ENCODE measurements at places on chromosomes 16 and 17.
A peak's percentile ranks its signal among the peaks of the same experiment; 100 is the strongest.

DNA sequence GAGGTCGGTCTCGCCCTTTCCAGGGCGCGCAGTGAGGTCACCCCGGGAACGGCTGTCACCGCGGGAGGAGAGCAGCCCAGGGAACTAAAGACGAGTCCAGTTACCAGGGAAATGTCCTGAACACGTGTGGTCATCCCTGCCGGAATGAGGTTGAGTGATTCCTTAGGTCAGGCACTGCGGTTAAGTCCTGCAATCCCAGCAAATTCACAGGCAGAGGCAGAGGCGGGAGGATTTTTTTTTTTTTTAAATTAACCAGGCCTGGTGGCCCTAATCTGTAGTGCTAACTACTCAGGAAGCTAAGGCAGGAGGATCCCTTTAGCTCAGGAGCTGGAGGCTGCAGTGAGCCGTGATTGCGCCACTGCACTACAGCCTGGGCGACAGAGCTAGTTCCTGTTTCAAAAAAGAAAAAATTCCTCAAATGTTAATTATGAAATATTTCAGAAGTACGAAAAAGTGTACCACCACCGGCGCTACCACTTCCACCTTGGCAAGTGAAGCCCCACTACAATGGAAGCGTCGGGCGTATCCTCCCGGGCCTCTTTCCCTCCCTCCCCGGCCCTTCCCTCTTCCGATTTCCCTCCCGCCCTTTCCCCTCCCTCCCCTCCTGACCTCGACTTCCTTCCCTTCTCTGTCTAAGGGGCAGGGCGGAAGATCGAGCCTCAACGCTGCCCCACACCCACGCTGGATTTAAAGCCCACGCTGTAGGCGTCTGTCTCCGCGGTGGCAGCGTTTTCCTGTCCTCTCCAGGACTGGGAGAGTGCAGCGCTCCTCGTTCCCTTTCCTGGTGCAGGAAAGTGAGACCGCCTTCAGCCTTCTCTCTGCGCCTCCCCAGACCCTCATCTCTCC is 27.3 kb downstream of the SLFN11 start:
- DNase-seq = peak; percentile 71

DNA sequence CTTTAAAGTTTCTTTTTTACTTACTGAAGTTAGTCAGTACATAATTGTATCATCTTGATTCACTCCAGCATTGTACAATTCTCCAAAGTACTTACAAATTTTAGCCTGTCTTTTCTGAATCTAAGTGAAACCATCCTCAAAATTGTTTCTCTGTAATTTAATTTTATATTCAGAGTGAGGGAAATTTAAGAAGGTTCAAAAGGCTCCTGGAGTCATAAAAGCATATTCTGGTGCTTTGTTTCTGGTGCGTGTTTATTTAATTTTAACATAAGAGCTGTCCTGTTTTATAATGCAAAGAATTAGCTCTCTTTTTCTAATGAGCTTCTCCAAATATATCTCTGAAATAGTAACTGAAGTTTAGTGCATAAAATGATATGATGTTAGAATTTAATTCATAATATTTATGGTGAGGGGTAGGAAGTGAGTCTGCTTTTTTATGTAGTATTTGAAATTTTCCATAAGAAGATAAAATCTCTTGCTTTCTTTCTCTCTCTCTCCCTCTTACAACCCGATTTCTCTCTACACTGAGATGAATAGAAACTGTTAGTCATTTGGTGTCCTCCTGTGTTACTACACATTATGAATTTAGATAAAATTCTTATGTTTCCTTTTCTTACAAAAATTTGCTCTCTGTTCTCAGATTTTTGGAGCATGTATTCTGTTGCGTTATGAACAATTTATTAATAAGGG is 339.8 kb downstream of the BCAS3 start:
- no peak for DNase-seq

DNA sequence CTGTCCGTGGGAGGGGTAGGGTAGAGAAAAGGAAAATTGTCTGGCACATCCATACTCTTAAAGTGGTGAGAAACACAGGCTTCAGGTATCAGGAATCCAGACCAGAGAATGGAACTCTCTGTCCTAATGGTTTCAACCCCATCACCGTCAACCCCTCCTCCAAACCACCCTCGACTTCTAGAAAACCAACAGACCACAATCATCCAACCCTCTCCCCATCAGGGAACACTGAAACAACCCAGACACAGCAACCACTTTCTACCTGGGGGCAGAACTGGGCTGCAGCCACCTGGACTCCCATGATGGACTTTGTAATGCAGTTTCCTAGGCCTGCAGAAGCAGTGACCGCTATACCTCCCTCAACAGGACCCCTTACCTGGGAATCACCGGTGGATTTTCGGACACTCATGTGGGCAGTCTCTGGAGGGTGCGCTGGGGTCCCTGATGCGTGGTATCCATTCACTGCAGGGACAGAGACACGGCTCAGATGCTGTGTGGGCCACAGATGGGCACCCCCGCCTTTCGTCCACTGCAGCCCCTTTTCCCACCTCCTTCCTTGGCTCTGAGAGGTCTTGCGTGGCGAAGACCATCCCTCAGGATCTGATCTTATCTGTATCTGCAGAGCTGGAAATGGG is 64.3 kb upstream of the RCVRN start:
- DNase-seq = no peak

GRCh38 chr16:68408428-68408827 is 39.9 kb downstream of the SMPD3 start:
- DNase-seq = no peak

- peak; percentile 47 for DNase-seq
These were observed 163.5 kb downstream of the CCT6B start for GRCh38 chr17:34797720-34798119.

DNA sequence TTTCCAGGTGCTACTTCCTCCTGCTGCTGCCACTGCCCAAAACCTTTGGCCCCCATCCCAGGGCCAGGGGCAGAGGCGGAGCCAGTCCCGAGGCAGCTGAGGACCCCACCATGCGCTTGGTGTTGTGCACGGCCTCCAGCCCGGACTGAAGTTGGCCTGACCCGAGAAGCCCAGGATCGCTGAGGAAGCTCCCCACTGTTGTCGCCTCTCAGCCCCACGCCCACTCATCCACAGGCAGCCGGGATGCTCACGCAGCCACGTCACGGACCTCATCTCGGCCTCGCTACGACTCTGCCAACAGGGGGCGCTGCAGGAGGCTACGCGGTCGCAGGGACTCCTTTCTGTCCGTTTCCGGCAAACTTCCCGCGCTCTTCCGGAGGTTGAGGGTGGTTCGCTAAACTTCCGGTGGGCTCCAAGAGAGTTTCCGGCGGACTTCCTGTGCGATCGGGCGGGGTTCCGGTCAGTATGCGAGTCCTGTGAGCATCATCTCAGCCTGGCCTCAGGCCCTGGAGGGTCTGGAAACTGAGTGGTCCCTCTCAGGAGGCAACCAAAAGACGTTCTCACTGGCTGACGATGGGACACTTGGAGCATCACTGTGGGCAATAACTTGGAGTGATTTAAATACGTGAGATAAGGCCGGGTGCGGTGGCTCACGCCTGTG is 12.4 kb downstream of the ZG16B start:
- peak; percentile 32 for DNase-seq

DNA sequence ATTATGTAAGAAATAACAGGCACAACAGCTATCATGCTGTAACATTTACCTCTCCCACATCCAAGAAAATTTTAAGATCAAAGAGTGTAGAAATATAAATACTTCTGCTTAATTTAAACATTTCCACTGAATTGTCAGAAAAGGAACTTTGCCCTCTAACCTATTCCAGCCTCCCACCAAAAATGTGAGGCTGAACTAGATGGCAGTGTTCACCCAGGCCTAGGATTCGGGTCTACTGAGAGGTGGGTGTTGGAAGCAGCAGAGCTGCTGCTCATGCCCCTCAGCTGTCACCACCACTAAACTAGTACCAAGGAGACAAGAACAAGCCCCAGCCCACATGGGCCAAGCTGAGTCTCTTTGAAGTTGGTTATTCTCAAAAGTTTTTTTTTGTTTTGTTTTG is 11.3 kb downstream of the CIAPIN1 start:
- no peak for DNase-seq

GRCh38 chr16:27449434-27450195 is 47.6 kb downstream of the IL21R start:
- DNase-seq = no peak

- no peak for DNase-seq
These were observed 46.9 kb upstream of the NLK start for GRCh38 chr17:27995554-27995953.

- no peak for DNase-seq
These were observed 22.2 kb upstream of the CPSF4L start for GRCh38 chr17:73283841-73284282.

GRCh38 chr16:2475413-2476344 is 752 bp downstream of the TBC1D24 start:
- DNase-seq = peak; percentile 33

DNA sequence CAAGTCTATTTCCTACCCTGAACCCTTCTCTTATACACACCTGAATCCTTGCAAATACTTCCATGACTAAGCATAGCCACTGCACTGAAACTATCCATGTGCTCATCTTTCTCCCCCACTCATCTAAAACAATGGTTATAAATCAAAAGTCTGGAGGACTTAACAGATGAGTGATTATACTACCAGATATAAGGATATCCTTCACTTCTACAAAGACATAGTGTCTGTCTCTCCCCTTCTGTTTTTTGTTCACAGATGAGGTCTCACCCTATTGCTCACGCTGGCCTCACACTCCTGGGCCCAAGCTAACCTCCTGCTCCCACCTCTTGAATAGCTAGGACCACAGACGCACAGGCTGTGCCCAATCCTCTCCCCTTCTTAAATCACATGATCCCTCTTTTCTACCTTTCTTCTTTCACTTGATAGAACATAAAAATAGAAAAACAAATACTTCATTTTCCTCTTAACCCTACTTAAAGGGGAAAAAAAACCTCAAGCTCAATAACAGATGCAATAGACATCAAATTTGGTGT is 19.2 kb downstream of the CEP112 start:
- no peak for DNase-seq

DNA sequence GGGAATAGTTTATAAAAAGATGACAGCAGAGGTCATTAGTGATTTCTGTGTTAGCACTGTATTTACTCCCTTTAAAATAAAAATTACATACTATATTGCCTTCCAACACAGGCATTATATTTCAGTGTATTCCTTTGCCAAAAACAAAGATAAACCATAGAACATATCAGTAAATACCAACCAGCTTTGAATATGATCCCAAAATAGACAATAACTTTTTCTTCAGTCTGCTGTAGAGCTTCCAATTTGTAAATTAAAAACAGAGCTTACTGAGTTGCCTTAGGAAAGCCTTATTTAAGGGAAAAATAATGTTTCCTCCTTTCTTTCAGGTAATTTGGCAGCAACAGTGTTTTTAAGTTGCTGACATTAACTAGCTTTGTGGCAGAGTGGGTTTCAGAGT is 352.1 kb upstream of the TBX2 start:
- DNase-seq = no peak

GRCh38 chr17:49994085-49995054 is 654 bp downstream of the DLX3 start:
- peak; percentile 33 for DNase-seq

DNA sequence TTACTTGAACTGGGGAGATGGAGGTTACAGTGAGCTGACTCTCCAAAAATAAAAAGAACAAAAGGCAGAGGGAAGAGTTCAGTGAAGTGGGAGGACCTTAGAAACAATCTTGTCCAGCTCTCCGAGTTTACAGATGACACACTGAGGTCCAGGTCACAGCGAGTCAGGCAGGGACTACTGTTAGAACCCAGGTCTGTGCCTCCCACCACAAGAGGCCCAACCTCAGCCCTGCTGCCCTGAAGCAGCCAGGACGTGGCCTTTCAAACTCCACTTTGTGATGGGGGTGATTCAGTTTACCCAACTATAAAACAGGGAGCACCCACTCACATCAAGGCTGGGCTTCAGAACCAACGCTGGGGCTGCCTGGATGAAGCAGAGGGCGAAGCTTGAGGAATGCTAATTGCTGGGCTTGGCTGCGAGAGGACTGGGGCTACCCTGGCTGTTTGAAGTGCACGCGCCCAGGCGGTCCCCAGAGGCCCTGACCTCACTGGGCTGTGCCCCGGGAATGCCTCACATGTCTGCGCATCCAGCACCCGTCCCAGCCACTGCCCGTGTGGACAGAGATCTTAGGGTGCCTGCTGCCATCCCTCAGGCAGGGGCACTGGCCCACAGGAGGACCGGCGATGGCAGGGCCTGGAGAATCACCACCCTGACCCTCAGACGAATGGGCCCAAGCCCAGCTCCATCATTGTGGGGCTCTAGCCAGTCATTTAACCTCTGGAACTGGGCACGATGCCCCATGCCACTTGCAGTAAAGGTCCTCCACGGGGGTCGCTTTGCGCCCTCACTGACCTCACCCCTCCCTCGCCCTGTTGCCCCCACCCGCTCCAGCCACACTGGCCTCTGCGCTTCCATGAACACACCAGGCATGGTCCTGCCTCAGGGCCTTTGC is 11.4 kb downstream of the SLC5A10 start:
- DNase-seq = peak; percentile 77

- DNase-seq = no peak
These were observed 34.4 kb downstream of the CMIP start for GRCh38 chr16:81478876-81479511.

DNA sequence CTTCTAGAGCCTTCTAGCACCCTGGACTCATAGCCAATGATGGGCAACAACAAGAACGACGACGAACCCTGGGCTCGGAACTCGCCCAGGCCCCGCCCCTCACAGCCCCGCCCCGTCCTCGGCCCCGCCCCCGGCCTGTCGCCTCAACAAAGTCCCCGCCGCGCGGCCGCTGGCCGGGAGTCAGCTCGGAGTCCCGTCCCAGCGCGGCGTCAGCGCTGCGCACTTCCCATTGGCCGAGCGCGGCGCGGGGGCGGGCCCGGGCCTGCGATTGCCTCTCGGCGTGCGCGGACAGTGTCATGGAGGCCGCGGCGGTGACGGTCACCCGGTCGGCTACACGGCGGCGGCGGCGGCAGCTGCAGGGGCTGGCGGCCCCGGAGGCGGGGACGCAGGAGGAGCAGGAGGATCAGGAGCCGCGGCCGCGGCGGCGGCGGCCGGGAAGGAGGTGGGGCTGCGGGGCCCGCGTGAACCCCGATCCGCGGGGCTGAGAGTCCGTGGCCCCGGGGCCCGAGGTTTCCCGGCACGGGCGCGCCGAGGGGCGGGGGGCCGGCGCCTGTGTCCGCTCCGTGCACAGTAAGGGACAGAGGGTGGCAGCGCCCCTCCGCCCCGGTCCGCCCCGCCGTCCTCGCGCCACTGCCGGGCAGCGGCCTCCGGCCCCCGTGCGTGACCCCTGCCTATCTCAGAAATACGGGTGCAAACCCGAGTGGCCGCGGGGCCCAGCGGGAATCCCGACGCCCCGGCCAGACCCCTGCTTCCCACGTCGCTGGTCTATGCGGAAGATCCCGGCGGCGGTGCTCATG is at the start of gene ENGASE:
ENGASE (plus strand) TSS at position 176 of the 797 bp plus-strand sequence; CDS start at position 297, 121 bp downstream.
- peak; percentile 97 for DNase-seq

GRCh38 chr16:67302970-67303369 is 23.6 kb downstream of the KCTD19 start:
- no peak for DNase-seq

- no peak for DNase-seq
These were observed 21.5 kb upstream of the CD300E start for GRCh38 chr17:74645010-74645409.

All from GM23248 (cell line).